ENCODE measurements at places on chromosomes 12 and 14.

DNA sequence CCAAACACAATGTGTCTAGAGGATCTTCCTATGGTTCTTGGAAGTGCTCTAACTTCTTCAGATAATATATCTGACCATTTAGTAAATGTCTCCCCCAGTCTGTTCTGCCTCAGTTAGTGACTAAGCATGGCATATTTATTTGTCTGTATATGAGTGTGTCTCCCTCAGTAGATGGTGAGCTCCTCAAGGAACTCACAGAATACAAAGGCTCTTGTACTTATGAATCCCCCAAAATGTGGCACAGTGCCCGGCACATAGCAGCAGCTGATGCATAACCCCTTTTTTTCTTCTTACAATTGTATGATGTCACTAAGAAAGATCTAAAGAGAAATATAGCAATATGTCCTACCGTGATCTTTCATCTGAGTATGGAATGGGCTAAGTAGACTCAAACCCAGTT lies 264.7 kb upstream of the PRICKLE1 start:
- DNase-seq, result no peak

DNA sequence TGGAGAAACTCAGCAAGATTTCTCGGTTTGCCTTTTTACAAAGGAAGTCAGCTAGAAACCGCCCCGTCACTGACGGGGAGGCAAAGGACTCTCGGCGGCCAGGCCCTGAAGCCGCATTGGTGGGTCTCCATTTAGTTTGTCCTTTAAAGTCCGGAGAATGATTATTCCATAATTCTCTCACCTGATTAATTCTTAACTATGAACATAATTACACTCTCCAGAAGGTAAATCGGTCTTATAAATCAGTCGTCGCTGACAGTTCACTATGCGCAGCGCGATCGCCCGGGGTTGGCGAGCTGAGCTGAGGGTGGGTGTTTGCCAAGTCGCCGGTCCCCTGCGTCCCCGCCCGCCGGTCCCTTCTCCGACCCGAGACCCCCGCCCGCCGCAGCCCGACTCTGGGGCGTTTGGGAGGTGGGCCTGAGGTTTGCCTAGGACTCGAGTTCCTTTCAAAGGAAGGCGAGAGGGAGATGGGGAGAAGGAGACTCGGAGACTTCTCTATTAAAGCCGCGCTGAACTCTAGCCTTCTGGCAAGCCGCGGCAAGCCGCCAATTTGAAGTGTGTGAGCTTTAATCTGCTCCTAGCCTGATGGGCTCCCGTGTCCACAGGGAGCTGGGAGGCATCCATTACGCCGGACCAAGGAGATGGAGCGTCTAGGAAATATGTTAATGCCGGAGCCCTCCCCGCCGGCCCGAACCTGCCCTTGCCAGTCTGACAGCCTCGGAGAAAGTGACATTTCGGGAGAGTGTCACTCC lies 392.9 kb downstream of the NOVA1 start:
- DNase-seq, result peak; percentile 69

GRCh38 chr12:127820271-127820670 lies 446.7 kb upstream of the TMEM132C start:
- DNase-seq, result no peak

- no peak for DNase-seq
Measured at GRCh38 chr12:127613056-127613455, 653.9 kb upstream of the TMEM132C start.

GRCh38 chr12:16573398-16574077 lies 32.4 kb downstream of the LMO3 start:
- peak; percentile 32 for DNase-seq

- no peak for DNase-seq
Measured at GRCh38 chr12:43692064-43692463, 66.5 kb downstream of the PUS7L start.

GRCh38 chr14:38873941-38874612 lies 229.0 kb downstream of the SEC23A start:
- no peak for DNase-seq

All from left ventricle myocardium superior (tissue), 1 donor.